ENCODE measurements at places on chromosomes 1 and 21.
A peak's percentile ranks its signal among the peaks of the same experiment; 100 is the strongest.

- no peak for DNase-seq
Observed at GRCh38 chr1:70977041-70977440, 70.6 kb downstream of the PTGER3 start.

GRCh38 chr1:107626073-107626796 lies 338.7 kb downstream of the VAV3 start:
- no peak for DNase-seq

DNA sequence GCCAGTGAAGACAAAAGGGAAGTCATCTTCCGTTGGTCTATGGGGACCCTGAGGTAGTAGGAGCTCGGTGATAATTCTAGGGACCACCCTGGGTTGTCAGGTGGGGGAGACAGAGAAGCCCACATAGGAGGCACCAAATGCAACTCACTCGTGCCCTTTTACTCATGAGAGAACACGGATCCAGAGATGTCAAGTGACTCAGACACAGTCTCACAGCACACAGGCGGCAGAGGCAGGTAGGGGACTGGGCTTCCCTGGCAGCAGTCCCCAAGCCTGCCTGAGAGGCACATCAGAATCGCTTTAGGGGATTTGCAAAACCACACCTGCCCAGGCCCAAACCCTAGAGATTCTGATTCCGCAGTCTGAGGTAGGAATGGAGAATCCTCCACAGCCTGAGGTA lies 31.3 kb upstream of the RUNX3 start:
- DNase-seq, result no peak

- DNase-seq, result peak; percentile 71
Observed at GRCh38 chr1:206923009-206923960, 1.5 kb upstream of the FCMR start.

GRCh38 chr1:238492271-238492670 lies 601.5 kb upstream of the ZP4 start:
- DNase-seq, result no peak

GRCh38 chr1:208177656-208178055 lies 66.5 kb downstream of the PLXNA2 start:
- no peak for DNase-seq

DNA sequence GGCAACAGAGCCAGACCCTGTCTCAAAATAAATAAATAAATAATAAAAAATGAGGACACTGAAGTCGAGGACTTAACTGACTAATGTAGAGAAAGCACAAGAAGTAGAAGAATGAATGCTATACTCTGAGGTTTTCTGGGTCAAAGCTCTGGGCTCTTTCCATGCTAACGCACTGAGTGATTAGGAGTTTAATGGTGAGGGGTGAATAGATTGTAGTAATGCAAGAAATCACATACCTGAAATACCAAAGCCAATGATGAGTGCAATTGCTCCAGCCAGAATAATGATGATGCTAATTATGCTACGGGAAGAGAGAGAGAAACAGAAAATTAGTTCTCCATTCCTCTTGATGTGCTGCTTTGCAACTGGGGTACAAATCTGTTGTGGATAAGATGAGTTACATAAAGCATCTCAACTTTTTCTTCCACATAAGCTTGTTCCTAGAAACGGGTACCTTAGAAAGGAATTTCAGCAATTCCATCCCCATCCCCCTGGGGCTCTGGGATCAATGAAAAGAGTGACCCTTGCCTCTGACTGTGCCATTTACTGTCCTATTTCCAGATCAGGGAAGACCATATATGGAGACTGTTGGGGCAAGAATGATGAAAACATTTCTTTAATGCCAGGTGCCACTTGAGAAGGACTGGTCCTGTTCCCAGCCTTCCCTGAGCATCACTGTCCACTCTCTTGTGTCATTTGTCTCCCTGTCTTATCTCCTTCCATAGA lies 40.7 kb downstream of the VTCN1 start:
- no peak for DNase-seq

GRCh38 chr1:220151454-220151853 lies 57.5 kb downstream of the IARS2 start:
- no peak for DNase-seq

- no peak for DNase-seq
Observed at GRCh38 chr1:22262583-22262982, 119.7 kb upstream of the WNT4 start.

- DNase-seq, result no peak
Observed at GRCh38 chr1:3029481-3029961, 8.3 kb downstream of the ACTRT2 start.

GRCh38 chr21:16419188-16419921 lies 689.6 kb downstream of the USP25 start:
- no peak for DNase-seq

- no peak for DNase-seq
Observed at GRCh38 chr21:37983336-37984095, 67.3 kb upstream of the KCNJ6 start.

DNA sequence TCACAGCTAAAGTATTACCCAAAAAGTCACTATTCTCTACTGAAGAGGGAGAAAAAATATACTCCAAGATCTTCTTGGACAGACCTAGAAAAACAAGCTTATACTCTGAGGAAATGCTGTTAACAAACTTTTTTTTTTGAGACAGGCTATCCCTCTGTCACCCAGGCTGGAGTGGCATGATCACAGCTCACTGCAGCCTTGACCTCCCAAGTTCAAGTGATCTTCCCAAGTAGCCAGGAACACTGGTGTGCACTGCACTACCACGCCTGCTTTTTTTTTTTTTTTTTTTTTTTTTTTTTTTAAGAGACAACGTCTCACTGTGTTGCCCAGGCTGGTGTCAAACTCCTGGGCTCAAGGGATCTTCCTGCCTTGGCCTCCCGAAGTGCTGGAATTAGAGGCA lies 17.3 kb downstream of the GLRX2 start:
- no peak for DNase-seq

DNA sequence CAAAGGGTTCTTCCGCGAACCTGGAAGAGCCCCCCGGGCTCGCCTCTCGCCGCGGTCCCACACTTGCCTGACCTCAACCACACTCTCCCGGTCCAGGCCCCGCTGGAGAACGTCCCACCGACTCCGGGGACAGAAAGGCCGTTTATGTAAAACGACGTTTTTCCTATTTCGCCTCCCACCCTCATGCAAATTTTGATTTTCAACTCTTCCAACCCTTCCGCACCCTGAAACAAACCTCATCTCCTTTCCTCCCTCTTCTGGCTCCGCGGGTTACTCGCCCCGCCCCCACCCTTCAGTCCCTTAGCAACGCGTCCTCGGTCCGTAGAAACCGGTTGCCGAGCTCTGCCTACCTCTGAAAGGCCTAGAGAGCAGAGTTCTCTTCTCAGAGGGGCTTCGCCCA lies at the start of gene C1orf141:
Gene C1orf141 (minus strand): TSS at position 276 of the 400 bp plus-strand sequence. CDS start 7,730 bp downstream, outside the sequence.
- DNase-seq, result no peak

DNA sequence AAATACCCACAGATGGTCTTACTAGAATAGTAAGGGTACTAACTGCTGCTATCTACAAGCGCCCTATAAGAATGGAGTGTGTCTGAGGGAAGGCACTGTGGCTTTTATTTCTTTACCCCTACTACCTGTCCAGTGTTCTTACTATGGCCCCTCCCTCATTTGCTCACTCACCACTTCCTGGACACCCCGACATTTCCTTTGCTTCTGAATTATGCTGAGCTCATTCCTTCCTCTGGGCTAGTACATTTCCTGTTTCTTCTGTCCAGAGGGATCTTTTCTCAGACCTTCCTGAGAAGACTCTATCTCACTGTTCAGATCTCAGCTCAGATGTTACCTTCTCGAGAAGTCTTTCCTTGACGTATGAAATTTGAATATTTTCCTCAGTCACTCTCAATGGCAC lies 192.1 kb upstream of the DAB1 start:
- no peak for DNase-seq

DNA sequence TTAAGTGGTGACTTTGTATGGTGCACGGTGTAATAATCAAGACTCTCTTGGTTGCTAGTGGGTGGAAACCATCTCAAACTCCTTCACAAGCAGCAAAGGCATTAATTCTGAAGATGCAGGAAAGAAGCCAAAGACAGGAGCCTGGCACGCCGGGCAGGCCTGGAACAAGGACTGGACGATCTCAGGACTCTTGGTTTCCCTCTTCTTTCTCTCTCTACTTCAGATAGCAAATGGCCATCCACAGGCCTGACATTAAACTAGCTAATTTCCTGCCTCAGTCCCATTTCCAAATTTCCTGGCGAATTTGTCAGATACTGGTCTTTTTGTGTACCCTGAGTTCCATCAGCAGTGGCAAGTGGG lies 28.2 kb downstream of the STYXL2 start:
- DNase-seq, result no peak

GRCh38 chr1:211487672-211488208 lies 4.2 kb downstream of the RD3 start:
- no peak for DNase-seq

DNA sequence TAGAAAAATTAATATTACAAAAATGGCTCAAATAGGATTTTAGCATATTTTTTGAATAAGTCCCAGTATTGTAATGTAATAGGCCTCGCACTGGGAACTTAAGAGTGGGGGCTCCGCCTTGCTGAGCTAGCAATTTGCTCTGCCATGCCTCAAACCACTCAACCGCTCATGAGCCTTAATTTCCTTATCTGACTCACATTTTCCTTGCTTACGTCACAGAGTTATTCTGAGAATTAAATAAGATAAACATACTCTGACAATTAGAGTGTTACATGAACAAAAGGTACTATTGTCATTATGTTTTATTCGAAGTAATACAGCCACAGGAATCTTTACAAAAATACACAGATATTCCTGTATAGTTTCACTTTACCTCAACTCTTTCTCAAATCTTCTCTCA lies 108.1 kb downstream of the SLC44A5 start:
- DNase-seq, result no peak

- DNase-seq, result no peak
Observed at GRCh38 chr1:228149406-228150119, at the start of gene GJC2. TSS of gene GJC2 (plus strand) at chr1:228149930. CDS start at chr1:228157759, 7,829 bp downstream.

- DNase-seq, result no peak
Observed at GRCh38 chr1:3698660-3699408, 46.5 kb downstream of the TP73 start.

DNA sequence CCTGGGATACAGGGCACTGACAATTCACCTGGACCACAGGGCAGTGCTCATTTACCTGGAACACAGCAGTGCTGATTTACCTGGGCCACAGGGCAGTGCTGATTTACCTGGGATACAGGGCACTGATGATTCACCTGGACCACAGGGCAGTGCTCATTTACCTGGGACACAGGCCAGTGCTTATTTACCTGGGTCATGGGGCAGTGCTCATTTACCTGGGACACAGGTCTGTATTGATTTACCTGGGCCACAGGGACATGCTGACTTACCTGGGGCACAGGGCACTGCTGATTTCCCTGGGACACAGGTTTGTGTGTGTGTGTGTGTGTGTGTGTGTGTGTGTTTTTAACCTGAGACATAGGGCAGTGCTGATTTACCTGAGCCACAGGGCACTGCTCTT lies 261.7 kb downstream of the MATN1 start:
- DNase-seq, result no peak

DNA sequence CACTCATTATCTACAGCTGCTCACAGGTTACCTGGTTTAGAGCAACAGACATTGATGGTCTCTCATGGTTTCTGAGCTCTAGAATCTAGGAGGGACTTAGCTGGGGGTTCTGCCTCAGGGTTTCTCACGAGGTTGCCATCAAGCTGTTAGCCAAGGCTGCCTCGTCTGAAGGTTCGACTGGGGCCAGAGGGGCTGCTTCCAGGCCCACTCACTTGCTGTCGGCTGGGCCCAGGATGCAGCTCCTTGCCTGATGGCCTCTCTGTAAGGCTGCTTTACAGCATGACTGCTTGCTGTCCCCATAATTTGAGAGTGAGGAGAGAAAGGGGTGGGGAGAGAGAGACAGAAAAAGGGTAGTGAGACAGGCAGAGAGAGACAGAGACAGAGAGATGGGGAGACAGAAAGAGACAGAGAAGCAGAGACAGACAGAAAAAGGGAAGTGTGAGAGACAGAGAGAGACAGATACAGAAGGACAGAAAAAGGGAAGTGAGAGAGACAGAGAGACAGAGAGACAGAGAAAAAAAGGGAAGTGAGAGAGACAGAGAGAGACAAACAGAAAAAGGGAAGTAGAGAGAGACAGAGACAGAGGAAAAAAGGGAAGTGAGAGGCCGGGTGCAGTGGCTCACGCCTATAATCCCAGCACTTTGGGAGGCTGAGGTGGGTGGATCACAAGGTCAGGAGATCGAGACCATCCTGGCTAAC lies 106.8 kb upstream of the C1orf174 start:
- DNase-seq, result no peak

DNA sequence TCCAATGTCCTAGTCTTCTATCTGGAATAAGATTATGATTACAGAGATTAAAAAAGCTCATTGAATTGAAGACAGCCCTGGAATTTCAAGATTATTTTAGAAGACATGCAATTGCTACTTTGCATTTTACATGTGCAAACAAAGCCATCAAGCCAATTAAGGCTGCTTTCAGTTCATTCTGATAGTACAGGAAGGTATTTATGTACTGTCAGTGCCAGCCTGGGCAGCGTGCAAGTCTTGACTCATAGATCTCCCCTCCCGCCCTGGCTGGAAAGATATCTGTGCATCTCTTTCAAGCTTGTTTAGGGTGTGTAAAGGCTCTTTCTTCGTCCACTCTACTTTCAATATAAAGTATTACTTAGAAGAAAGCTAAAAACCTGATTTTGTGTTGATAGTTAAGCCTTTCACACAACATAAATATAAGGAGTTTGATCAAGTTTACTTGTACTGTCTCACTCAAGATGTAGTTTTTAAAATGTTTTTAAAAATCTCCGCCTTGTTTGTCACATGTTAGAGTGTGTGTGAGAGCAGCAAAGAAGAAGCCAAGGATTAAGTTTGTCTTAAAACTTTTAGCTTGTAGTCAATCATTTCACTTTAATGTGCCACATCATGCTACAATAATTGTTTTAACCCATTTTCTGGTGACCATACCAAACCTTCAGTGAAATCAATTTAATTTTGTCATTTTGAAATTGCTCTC lies 13.6 kb upstream of the LYPLAL1 start:
- DNase-seq, result no peak

GRCh38 chr1:195482137-195482536 lies 1126.1 kb downstream of the KCNT2 start:
- no peak for DNase-seq

- DNase-seq, result no peak
Observed at GRCh38 chr1:48596046-48596445, 124.0 kb upstream of the SPATA6 start.

DNA sequence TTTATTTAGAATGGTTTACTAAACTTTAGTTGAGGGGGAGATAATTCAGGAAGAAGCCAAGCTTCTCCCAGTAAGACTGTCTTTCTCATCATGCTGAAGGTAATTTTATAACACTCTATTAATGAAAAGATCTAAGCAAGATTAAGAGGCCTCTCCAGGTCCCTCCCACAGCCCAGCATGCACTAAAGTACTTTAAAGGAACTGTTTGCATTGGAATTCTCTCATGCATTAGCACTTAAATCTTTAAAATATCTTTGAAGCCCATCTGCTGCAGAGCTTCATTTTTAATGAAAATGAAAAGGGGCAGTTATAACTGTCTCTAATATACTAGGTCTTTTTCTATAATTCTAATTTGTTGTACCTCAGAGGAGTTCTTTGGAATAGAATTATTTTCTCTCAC lies 1379.1 kb upstream of the ADGRL4 start:
- no peak for DNase-seq

All from stimulated activated CD4-positive, alpha-beta T cell treated with anti-CD3 and anti-CD28 coated beads, Interleukin-1b, Interleukin-23, amount 100 ng/mL, for 48 hours (primary cell).